IPS DF 19.7 (cell line): ENCODE measurements at places on chromosomes 13 and 19.

GRCh38 chr13:70856711-70857110, 748.5 kb upstream of the KLHL1 start:
- DNase-seq = no peak

DNA sequence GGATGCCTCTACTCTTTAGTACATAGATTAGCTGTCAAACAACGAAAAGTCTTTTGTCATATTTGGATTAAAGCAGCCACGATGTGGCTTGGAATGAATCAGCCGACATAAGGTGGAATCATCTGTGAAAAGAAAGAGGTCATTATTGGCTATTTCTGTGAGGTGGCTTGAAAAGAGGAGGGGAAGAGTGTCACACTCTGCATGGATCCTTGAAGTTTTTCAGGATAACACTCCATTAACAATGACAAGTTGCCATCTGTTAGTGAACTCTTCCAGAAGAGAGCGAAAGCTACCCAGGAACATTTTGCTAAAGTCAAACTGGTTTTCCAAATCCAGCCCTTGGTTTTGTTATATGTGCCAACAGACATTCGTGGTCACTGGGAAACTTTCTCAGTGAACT, 1604.8 kb downstream of the OLFM4 start:
- DNase-seq = no peak

GRCh38 chr13:51502153-51502651, 49.4 kb upstream of the INTS6 start:
- DNase-seq = no peak

GRCh38 chr13:97429681-97430081, 4.3 kb upstream of the RAP2A start:
- DNase-seq = no peak

- no peak for DNase-seq
Measured at GRCh38 chr19:34363930-34364329, 1.1 kb upstream of the GPI start.

DNA sequence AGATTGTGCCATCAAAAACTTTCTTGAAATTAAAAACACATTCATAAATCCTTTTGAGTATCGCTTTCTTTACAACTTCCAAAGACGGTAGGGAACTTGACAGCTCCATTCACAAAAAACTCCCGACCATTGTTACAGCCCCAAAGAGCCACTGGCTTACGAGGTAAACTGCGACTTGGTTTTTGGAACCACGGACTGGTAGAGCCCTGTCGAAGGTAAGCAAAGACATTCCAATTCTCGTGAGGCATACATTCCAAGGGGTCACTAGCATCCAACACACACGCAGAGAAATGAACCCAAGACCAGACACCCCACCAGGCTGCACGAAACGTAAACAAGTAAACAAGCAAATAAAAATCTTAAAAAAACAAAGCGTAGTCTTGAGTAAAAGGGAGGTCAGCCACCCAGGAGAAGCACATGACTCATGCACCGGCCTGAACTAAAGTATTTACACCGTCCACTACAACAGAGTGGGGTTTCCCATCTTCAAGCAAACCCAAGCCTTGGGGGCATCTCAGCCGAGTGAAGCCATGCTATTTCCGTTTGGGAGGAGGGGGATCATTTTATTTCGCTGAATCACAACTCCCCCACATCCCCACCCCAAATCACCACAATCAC, 1.4 kb downstream of the BRD4 start:
- DNase-seq = no peak

- no peak for DNase-seq
Measured at GRCh38 chr19:4547303-4548237, 7.7 kb upstream of the LRG1 start.

DNA sequence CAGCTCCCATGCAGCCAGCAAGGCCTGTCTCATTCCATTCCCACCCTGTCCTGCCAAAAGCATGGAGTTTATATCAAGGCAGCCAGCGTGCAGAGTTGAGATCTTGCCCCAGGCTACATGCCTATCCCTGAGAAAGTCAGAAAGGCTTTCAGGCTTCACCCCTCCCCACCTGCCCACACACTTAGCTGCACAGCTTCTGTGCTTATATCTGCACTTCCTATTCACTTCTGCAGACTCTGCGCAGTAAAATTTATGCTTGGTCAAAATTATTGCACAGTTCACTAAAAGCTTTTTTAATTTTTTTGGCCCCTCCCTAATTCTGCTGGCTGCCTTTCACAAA, 12.5 kb upstream of the ZNF675 start:
- no peak for DNase-seq

DNA sequence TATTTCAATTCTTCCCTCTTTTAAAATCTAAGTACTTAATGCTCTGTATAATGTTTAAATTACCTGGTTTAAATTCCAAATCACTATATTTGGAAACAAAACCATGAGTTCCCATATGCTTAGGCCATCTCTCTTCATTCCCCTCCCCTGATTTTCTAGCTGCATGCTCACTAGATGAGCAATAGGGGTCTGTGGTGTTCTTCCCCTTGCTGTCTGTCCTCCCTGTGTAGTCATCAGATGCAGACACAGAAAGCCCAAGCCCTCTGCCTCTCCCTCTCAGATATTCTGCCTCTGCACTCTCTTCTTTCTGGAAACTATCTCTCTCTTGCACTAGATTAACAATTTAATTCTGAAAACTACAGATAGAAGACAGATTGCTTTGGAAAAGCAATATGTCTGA, 1730.2 kb downstream of the OLFM4 start:
- no peak for DNase-seq

GRCh38 chr13:33341861-33342452, 56.4 kb upstream of the STARD13 start:
- DNase-seq = no peak

- no peak for DNase-seq
Measured at GRCh38 chr19:55464662-55465054, at the start of gene C19orf85. Gene C19orf85, minus strand, starts transcription at chr19:55464751. Its CDS starts 197 bp downstream, at chr19:55464554.

DNA sequence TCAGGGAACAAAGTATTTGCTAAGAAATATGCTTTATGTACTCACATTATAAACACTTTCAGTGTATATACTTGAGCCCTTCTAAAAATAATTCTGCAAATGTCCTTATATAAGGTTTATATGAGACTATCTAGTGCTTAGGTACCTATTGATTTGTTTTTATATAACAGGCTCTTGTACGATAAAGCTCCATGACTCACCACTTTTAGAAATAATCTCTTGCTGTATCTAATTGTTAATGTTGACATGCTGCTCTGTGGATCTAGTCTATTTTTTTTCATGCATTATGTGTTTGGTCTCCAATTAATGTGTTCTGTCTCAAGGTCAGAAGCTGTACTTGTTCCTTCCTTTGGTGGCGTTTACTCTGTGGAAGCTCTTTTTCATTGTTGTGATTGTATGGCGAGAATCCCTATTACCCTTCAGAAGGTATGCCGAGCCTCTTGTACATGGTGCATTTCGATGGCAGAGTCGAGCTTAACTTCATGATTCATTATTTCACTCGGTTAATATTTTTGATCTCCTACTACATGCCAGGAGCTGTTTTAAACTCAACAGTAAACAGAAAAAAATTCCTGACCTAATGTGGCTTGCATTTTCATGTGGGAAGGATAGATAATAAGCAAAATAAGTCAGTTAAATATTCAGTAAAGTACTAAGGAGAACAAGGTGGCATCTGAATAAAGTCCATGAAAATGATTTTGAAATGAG, 361.6 kb downstream of the COG6 start:
- no peak for DNase-seq

- no peak for DNase-seq
Measured at GRCh38 chr13:45132369-45133064, 12.2 kb downstream of the GTF2F2 start.

DNA sequence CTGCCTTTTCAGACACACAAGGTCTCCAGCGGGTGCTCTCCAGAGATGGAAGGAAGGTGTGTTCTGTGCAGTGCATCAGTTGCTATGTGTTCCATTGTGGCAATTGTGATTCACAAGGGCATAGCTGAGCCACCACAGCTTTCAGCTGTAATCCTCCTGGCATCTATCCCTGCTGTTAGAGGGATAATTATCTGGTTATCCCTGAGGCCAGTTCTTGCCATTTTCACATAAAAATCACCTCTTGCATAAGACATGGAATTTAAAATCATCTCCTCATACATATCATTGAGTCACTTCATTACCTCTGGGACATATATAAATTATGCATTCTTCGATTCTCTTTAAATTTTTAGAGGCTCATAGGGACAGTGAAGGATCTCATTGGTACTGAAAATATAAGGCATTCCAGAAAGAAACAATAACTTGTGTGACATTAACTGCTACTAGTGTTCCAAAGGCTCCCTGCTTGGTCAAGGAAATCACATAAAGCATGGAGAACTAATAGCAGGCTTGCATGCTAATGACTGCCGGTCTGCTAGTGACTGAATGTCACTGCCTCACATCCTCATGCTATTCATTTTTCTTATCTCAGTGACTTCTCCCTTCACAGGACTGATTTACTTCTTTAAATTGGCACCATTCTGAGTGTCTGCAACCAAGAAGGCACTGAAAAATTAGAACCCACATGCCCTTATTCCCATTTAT, 214.0 kb downstream of the ENOX1 start:
- DNase-seq = no peak

- no peak for DNase-seq
Measured at GRCh38 chr13:100650326-100650725, 24.3 kb downstream of the TMTC4 start.

DNA sequence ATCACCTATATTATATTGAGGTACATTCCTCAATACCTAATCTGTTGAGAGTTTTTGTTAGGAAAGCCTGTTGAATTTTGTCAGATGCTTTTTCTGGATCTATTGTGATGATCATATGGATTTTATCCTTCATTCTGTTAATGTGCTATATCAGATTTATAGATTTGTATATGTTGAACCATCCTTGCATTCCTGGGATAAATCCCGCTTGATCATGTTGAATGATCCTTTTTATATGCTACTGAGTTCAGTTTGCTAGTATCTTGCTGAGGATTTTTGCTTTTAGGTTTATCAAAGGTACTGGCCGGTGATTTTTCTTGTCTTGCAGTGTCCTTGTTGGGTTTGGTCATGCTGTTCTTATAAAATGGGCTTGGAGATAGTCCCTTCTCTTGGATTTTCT, 12.0 kb upstream of the ZNF331 start:
- DNase-seq = no peak

GRCh38 chr13:111202745-111203144, 87.6 kb downstream of the ARHGEF7 start:
- DNase-seq = no peak

DNA sequence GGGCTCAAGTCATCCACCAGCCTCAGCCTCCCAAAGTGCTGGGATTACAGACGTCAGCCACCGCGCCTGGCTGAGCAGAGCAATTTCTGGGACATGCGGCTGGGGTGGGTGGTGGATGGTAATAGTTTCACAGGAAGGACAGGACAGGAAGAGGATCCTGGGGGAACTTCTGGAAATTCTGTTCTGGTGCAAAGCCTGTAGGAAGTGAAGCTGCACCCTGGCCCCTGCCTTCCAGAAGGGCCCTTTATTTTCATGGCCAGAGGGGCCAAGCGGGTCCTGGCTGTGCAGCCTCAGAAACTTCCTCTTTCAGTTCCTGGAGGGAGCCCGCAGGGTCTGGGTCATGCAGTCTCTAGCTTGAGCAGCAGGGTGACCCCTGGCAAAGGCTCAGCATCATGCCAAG, 15.7 kb downstream of the FEM1A start:
- DNase-seq = no peak
